ENCODE measurements at places on chromosomes 2 and 18.
A peak's percentile ranks its signal among the peaks of the same experiment; 100 is the strongest.

DNA sequence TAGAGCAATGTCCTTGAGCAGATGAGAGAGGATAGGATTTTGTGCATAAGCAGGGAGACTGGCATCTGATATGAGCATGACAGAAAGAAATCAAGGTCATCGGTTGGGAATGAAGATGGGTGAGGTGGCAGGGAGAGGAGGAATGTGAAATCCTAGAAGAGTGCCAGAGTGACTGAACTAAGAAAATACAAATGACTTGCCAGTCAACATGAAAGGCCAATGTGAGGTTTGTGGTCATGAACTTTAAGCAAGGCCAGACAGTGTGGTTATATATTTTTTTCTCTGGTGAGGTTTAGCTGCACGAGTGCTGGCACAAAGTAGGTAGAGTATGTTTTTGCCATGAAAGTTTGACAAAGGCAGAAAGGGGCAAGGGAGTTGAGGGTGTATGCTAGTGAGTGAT, 21.2 kb downstream of the QPCT start:
- DNase-seq = no peak

DNA sequence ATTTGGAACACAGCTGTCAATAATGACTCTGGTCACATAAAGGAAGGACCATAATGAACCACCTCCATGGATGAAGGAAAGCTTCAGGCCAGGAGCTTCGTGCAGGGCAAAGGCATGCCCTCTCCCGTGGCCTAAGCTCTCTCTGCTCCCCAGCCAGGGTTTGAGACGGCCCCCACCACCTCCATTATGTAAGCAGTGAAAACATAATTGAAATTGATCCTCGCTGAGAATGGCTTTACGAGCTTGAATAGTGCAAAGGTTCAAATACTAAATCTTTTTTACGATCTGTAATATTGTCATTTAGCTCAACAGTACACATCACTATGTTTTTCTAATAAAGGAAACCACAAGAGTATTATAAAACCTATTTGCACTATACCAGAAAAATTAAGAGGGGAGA, 5.2 kb upstream of the EDAR start:
- no peak for DNase-seq

DNA sequence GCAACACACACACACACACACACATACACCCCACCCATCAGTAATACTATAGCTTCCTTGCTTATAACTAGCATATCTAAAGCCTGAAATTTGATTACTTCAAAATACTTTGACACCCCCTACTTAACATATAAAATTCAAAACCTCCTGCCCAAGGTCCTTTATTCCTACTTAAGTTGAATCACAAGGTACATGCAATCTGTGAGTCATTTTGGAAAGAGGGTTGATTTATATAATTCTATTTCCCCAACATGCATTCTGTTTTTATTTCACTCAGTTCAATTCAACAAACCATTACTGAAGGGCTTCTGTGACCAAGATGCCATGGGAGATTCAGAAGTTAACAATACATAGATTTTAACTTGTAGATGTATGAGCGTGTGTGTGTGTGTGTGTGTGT, 420.7 kb downstream of the METTL4 start:
- DNase-seq = no peak

DNA sequence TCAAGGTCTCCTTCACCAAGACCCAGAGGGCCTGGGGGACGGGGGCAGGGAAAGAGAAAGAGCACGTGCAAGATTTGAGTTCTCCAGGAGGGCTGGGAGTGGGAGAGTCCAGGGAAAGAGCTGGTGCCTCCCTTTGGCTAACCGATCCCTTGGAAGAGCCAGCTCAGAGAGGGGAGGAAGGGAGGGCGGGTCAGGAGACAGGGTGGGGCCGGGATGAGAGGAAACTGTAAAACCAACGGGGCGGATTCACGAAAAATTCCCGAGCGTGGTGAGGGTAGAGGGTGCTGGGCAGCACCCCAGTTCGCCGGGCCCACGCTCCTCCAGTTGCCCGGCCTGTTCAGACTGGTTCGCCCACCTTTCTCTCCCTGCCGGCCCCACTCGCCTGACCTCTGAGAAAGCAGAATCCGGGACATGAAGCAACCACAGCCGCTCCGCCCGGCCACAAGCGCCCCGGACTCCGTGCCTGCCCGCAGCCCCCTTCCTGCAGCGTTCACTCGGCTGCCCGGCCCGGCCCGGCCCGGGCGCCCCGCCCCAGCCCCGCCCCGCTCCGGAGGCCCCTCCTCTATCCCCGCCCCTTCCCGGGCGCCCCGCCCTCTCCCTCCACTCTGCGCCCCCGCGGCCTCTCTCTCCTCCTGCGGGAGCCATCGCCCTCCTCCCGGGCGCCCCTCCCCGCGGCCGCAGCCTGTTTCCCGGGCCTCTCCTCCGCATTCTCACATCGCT, 230.9 kb upstream of the SMAD2 start:
- peak; percentile 67 for DNase-seq
